A673 (cell line): ENCODE measurements at places on chromosomes 6 and 20. TPM values are rescaled to one million over a fixed set of nuclear protein-coding genes. Genes with fewer than 3 reads are reported as not detected.

DNA sequence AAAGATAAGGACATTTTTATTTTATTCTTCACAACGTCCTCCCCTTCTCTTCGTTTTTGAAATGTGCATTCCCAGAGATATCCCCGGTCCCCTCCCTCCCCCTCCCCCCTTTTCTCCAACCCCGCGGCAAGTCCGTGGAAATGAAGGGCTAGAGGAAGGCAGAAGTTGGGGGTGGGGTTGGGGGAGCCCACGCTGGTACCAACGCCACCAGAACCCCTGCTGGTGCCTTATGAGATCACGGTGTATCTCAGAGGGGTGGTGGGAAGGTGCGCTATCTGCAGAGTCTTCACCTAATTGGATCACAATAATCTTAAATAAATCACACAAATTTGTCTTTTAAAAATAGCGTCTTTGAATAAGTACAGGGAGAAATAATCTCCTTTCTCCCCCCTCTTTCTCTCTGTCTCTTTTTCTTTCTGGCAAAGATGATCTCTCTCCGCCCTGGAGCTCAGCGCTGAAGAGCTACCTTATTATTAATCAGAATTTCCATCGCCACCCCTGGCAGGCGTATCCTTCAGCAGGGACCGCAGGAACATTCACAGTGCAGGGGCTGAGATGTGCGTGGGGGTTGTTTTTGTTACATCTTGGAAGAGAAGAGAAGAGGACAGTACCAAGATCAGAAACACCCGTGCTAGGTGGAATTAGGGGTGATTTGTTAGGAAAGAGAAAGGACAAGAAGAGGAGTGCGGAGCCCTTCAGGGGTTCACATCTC, 915 bp downstream of the CLVS2 start:
- H3K36me3 ChIP-seq: peaks cover 11% of the 10 kb centered on the region
- peak overlapping the region; percentile 80 for H3K27ac ChIP-seq
- peak; percentile 61 for DNase-seq
- H3K4me1 ChIP-seq: peaks cover 26% of the 10 kb centered on the region
- H3K4me3 ChIP-seq: peak overlapping the region; percentile 86
- no peaks in the 10 kb centered on the region for H3K27me3 ChIP-seq

Gene PPP1R14C
- total RNA-seq: 3.5 and 4.6 TPM in 2 replicates

DNA sequence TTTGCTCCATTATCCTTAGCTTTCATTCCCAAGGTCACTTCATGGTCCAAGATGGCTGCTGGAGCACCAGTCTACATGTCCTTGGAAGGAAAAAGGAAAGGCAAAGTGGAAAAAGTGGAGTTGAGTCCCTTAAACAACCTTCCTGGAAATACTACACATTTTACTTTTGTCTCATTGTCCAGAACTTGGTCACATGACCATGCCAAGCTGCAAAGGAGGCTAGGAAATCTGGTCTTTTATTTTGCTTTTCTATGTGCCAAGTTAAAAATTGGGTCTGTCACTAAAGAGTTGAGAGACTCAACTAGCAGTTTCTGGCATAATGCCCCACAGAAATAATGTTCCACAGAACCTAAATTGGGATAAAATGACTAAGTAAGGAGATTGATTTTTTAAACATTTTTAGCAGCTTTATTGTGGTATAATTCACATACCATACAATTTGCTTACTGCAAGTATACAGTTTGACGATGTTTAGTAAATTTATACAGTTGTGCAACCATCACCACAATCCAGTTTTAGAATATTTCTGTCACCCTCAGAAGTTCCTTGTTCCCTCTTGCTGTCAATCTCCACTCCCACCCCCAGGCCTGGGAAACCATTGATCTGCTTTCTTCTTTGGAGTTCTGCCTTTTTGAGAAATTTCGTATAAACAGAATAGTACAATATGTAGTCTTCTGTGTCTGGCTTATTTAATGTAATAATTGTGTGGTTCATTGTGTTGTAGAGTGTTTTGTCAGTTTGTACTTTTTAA, 5.6 kb upstream of the CHD6 start:
- H3K27me3 ChIP-seq: no peaks in the 10 kb centered on the region
- DNase-seq: no peak
- no peak overlapping the region for H3K27ac ChIP-seq
- peaks cover 5% of the 10 kb centered on the region for H3K4me1 ChIP-seq
- H3K36me3 ChIP-seq: no peaks in the 10 kb centered on the region

DNA sequence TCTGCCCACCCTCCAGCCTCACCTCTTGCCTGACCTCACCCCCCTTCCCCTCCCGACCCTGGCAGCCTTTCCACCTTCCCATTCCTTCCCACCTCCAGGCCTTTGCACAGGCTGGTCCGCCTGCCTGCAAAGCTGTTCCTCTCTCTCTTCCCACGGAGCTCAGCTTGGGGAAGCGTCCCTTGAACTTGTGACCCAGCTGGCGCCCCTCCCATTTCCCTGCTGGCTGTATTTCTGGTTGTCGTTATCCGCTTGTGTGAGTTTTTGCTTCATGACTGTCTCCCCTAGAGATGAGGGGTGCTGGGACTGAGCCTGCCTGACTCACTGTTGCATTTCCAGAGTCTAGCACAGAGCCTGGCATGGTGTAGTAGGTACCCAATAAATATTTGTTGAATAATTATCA, 32.5 kb downstream of the VSTM2L start:
- no peaks in the 10 kb centered on the region for H3K36me3 ChIP-seq
- no peak for DNase-seq
- peaks cover 12% of the 10 kb centered on the region for H3K4me1 ChIP-seq
- H3K4me3 ChIP-seq: no peak overlapping the region

DNA sequence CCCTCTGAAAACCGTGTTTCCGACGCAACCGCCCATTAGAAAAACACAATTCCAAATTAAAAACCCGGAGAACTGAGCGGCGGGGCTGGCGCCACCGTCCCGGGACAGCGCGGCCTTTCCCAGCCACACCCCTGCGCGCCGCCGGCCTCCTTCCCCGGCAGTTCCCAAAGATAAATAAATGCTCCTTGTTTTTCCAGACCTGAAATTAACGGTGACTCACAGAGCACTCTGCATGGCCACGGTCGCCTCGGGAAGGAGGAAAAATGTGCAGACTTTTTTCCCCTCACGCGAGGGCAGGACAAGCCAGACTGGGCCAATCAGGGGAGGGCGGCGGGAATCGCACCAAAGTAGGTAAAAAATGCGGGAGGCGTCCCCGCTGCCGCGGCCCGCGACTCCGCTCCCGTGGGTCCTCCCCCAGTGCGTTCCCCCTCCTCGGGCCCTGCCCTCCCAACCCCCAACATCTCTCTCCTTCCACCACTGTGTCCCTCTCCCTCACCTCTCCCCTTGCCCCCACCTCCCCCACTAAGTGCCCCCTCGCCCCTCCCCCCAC, 828 bp upstream of the DSTN start:
- peak; percentile 73 for DNase-seq
- H3K36me3 ChIP-seq: no peaks in the 10 kb centered on the region
- peak overlapping the region; percentile 86 for H3K4me3 ChIP-seq
- H3K4me1 ChIP-seq: peaks cover 6% of the 10 kb centered on the region

Gene EIF6
- total RNA-seq: 172 and 180 TPM in 2 replicates
